PC-9 (cell line): ENCODE measurements at places on chromosomes 6 and 20.

GRCh38 chr20:23399568-23400241 is 21.6 kb downstream of the NAPB start:
- no peak for DNase-seq

DNA sequence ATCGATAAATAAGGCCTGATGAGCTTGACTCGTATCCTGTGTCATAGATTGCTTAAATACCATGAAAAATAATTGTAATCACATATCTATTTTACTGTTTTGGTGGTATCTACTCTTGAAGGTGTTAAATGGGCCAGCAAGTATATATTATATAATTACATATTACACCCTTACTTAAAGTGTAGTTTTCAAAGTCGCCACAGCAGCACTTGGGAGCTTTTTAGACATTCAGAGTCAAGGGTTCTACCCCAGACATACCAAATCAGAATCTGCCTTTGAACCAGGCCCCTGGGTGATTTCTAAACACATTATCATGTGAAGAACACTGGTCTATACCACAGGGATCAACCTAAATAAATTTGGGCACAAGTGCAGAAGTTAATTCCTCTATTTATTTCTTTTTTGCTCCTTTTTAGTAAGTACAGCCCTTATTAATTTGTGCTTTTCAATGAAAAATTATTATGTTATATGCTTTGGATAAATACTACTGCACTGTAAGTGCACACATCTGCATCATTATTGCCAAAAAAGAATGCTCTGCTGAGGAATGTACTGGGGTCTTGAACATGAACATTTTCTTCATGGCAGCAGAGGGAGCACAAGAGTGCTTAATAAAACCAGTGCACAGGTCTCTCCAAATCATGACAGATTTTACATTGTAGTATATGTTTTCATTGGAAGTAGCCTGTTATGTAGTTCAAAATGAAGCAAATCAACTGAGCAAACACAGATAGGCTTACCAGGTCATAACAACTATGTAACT is 3.1 kb upstream of the ATXN1 start:
- DNase-seq = no peak

- DNase-seq = no peak
These were observed 193.7 kb downstream of the CDH4 start for GRCh38 chr20:61445741-61446140.

DNA sequence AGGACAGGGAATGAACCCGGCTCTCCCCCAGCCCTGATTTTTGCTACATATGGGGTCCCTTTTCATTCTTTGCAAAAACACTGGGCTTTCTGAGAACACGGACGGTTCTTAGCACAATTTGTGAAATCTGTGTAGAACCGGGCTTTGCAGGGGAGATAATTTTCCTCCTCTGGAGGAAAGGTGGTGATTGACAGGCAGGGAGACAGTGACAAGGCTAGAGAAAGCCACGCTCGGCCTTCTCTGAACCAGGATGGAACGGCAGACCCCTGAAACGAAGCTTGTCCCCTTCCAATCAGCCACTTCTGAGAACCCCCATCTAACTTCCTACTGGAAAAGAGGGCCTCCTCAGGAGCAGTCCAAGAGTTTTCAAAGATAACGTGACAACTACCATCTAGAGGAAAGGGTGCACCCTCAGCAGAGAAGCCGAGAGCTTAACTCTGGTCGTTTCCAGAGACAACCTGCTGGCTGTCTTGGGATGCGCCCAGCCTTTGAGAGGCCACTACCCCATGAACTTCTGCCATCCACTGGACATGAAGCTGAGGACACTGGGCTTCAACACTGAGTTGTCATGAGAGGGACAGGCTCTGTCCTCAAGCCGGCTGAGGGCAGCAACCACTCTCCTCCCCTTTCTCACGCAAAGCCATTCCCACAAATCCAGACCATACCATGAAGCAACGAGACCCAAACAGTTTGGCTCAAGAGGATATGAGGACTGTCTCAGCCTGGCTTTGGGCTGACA is 28.8 kb upstream of the ZBP1 start:
- DNase-seq = no peak

DNA sequence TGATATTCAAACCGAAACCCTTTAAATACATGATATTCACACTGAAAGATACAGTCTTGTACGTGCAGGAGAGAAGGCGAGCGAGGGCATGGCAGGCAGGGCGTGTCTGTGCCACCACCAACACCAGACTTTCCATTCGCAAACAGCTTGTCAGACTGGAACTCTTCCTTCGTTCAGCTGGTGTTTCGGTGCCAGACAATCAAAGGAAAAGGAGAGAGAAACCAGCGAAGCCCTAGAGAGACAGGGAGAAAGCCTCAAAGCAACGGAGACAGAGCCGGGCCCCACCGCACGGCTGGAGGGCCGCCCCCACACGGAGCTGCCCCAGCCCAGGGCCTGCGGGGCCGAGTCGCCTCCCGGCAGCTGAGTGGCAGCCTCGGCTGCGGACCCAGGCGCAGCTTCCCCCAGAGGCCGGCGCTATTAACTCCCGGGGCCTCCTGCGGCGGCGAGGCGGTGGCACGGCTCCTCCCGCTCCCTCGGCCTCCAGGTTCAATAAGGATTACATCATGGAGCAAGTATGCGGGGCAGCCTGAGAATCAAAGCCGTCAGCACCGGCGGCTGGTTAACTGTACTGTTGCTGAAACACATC is 32.1 kb upstream of the NR2E1 start:
- DNase-seq = peak; percentile 80

- no peak for DNase-seq
These were observed 83.9 kb downstream of the PDE10A start for GRCh38 chr6:165579151-165579550.

GRCh38 chr6:149950423-149950822 is 8.6 kb downstream of the ULBP2 start:
- no peak for DNase-seq

GRCh38 chr6:136843210-136843609 is 20.8 kb downstream of the PEX7 start:
- no peak for DNase-seq

DNA sequence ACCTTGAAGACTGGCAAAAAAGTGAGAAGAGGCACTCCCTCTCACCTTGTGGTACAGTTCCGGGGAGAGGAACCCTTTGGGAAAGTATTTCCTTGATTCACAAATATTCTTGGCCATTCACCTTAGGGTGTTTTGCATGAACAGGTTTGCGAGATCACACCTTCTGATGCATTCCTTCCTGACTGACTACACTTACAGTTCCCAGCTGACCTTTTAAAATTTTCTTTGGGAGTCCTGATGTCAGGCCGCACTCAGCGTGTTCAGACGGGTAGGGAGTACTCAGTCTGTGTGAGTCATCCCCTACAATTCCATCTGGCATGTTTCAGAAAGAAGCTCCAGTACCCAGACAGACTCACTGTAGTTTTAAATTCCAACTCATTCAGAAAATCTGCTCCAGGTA is 1.7 kb downstream of the ADGRF4 start:
- DNase-seq = peak; percentile 97

GRCh38 chr6:128954308-128955043 is 71.5 kb downstream of the LAMA2 start:
- no peak for DNase-seq

GRCh38 chr6:105482227-105482844 is 79.5 kb upstream of the PREP start:
- DNase-seq = no peak

DNA sequence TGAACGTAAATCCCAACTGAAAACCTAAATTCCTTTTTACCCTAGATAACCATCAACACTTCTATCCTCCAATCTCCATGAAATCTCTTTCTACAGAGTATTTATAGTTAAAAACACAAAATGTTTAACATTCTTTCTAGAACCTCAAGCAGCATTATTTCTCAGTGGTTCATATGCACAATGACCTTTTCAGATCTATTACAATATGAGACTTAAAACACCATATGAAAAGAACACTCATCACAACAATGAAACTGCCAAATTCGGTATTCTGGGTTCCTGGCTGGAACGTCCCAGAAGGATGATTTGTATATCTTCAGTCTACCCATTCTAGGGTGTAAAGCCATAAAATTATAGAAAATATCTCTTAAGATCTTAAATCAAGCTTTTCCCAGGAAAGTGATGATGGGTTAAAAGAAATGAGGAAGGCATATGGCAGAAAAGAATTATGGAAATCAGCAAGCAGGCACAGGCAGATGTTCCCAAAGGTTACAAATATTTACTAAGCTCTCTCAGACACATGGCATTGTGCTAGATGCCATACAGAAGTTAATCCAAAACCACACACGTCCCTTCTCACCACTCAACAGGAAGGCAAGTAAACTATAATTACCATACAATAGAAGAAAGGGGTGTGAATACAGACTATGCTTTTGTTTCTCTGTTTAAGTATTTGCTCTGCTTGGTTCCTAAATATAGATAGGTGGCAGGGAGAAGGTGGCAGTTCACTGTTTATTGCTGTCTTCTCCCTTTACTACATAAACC is 118.0 kb downstream of the CHD6 start:
- no peak for DNase-seq

- no peak for DNase-seq
These were observed 249.4 kb downstream of the ATXN1 start for GRCh38 chr6:16511723-16512489.

GRCh38 chr6:112061605-112062004 is 7.7 kb downstream of the CCN6 start:
- DNase-seq = peak; percentile 41

GRCh38 chr6:119649531-119649930 is 300.0 kb upstream of the MAN1A1 start:
- peak; percentile 4 for DNase-seq

DNA sequence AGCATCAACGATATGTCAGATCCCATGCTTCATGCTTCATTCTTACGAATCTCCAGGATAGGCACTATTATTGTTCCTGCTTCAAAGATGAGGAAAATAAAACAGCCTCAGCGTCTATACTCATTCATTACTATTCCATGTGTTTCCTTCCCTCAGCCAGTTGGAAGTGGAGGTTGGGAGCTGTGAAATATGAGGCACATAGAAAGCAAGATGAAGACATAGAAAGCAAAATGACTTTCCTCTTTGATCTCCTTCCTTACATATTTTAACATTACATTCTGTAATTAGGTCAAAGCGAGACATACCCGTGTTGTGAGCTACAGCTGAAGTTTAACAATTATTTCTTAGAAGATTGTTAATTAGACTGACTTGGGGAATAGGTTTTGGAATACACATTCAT is 125.4 kb downstream of the FYN start:
- DNase-seq = no peak

GRCh38 chr6:69784595-69785377 is 12.0 kb downstream of the LMBRD1 start:
- DNase-seq = no peak

GRCh38 chr6:28165563-28165962 is 23.9 kb downstream of the ZKSCAN8 start:
- no peak for DNase-seq

DNA sequence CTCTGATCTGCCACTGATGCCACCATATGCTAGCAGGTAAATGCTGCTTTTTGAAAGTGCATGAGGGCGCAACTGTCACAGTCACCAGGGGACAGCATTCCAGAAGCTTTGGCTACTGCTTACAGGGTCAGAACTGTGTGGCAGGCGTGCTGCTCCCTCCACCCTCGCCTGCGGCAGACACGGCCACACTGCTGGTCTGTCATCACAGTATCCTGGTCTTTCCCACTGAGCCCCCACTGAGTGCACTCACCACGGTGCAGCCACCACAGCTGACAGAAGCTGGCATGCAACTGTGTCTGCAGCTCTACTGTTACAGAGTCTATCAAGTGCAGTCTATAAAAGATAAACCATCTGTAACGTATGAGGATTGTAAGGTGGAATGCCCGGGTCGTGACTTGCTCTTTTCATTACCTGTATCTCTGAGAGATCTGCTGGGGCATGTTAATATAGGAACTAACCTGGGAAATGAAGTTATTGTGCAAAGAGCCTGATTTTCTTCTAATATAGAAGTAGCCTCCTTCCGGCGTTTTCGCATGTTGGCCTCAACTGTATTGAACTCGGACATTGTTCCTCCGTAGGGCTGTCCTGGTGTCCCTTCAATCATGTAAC is 24.5 kb downstream of the GCLC start:
- no peak for DNase-seq

DNA sequence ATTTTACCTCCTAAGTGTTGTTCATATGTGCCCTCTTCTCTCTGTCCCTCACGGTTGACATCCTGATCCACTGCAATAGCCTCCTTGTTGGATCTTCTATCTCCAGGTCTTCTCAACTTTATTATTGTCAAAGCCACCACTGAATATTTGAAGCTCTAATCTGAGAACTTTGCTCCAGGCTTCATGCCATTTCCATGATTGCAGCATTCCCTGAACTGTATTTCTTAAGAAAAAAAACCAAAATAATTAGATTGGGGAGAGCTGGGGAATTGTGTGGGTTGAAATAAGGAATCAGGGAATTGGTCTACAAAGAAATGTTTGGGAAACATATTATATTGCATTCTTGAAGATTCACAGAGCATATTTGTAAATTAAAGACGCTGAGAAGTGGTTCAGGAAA is 2.5 kb upstream of the STX7 start:
- no peak for DNase-seq

DNA sequence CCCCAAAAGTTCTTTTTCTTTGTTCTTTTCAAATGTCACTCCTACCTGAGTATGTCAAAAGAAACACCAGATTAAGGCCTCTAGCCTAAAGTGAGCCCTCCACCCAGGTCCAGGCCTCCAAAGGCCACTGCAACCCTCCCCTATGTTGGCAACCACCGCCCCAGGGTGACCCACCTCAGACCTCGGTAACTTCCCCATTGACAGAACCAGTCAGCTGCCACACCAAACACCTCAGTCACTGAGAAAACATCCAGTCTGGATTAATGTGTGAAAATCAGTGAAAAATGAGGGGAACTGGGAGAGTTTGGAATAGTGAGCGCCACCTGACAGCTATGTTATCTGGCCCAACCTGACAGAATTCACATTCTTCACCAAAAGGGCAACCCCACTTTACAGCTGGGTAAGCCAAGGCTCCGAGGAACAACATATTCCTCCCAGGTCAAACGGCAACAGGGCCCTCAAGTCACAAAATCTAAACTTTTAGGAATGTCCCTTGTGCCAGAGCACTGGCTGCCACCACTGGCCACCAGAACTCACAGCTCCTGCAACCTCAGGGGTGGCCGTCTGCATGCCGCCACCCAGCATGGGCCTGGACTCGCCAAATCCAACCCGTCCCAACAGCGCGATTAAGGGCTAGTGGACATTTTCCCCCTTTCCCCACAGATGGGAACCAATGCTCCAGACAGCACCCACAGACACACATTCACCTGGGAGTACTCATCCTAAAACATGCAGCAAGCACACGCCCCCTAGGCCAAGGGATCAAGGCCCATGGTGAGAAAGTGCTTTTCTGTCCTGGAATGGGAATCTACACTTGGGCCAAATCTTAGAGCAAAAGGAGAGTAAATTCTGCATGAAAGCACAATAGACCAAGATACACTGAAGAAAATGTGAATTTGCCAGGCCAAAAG is 4.8 kb downstream of the TAF4 start:
- no peak for DNase-seq

DNA sequence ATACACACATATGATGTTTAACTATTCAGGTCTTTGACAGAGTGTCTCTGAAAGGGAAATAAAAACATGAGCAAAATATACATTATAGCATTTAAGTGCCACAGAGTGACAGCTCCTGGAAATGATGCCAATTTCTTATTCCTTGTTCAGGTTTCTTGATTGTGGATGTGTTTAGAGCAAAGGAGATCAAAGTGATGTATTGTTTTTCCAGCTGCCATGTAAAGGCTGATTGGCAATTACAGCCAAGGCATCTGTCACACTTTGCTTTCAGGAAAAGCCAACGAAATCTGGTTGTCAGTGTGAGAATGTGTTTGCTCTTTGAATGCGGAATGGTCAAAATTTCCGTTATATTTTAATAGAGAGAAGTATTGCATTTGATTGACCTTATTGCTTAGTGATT is 347.8 kb upstream of the FLRT3 start:
- no peak for DNase-seq
